ENCODE measurements at places on chromosomes 4 and X. TPM values are rescaled to one million over a fixed set of nuclear protein-coding genes. Genes with fewer than 3 reads are reported as not detected.

The ZNF711 gene
- total RNA-seq: 7.2 TPM

The SUPT20HL1 gene
- not detected for total RNA-seq

The AMOT gene
- 4.3 TPM for total RNA-seq

The PRSS12 gene
- 12.2 TPM for total RNA-seq

The ENPEP gene
- total RNA-seq: not detected

The USP17L29 gene
- not detected for total RNA-seq

The CFAP47 gene
- 0.84 TPM for total RNA-seq

The HSFX4 gene
- not detected for total RNA-seq

GRCh38 chrX:136291824-136292223 is 8.9 kb upstream of the ADGRG4 start:
- DNase-seq: no peak

DNA sequence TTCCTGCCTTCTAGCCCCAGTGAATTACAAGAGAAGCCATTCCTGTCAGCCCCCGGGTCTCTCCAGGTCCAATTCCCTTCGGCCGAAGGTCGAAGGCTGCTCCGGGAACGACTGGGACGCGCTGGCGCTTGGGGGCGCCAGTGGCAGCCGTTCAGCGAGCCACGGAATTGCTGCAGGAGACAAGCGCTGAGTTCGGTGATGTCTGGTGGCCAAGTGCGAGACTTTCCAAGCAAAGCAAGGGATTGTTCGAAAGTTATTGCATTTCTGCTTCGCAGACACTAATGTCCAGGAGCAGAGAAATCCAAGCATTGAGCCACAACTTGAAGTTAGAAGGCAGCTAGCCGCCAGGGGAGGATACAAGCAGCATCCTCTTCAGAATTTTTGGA is 1.1 kb upstream of the DKK2 start:
- peak; percentile 39 for DNase-seq

DNA sequence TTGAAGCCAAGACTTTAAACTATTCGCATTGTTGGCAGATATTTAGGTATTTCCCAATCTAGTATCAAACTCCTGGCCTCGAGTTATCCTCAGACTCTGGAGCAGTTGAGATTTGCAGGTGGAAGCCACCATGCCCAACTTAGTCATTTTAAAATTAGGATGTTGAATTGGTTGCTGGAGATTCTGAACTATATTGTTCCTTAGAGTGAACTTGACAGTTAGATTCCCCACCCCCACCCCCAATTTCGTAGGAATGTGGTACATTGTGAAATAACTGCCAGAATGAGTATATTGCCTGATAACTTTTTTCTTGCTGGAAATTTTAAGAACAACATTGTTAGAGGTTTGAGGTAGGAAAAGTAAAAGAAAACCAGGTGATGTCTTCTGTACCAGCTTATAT is 2.3 kb downstream of the NOCT start:
- no peak for DNase-seq

Measured in H4 (cell line).